ENCODE measurements at places on chromosomes 5 and 9.

GRCh38 chr9:78035383-78035993, 3.9 kb upstream of the GNAQ start:
- peak; percentile 84 for DNase-seq

GRCh38 chr5:10254686-10255085, 4.6 kb downstream of the CCT5 start:
- DNase-seq = no peak

DNA sequence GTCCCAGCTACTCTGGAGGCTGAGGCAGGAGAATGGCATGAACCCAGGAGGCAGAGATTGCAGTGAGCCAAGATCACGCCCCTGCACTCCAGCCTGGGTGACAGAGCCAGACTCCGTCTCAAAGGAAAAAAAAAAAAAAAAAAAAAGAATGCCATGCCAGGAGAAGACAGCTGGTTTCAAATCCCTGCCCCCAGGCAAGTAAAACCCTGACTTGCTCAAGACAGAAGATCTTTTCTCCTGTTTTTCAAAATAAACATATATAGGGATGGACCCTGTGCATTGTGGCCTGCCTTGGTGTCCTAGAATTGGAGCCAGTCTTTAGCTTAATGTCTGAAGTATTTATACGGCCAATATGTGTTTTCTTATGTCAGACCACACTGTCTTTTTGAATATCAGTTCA, 177.1 kb downstream of the NR3C1 start:
- DNase-seq = no peak

DNA sequence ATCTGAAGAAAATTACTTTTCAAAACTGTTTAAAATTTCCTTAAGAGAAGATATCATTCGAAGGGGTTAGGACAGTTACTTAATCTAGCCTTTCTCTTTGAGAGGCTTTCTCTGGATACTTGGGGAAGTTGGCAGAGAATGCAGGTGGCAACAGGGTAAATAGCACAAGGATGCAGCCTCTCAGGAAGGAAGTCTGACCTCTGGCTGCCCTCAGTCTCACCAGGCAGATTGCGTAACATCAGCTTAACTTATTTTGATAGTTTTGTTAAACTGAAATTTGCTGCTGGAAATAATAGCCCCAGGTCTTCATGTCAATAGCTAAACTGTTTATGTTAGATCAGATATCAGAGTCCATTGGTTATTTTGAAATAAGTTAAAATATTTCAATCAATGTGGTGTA, 20.4 kb downstream of the CCDC192 start:
- DNase-seq = peak; percentile 45

DNA sequence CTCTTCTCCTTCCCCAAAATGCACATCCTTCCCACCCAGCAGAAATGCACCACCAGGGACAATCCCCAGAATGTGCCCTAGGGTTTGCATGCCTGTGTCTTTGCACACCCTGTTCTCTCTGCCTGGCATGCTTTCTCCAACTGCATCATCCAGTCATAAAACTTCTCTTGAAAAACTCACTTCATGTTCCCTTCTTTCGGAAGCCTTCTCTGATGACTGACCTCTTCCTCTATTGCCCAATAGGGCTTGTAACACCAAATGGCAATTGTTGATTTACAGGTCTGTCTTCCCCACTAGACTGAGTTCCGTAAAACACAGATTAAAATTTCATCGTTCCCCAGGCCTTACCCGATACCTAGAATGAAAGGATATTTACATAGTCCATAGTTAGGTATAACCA, 83.1 kb upstream of the SPOCK1 start:
- DNase-seq = peak; percentile 39

- peak; percentile 31 for DNase-seq
Measured at GRCh38 chr5:35009019-35009418, 38.7 kb downstream of the AGXT2 start.

GRCh38 chr5:105836887-105837286, 1833.8 kb downstream of the EFNA5 start:
- DNase-seq = peak; percentile 17

DNA sequence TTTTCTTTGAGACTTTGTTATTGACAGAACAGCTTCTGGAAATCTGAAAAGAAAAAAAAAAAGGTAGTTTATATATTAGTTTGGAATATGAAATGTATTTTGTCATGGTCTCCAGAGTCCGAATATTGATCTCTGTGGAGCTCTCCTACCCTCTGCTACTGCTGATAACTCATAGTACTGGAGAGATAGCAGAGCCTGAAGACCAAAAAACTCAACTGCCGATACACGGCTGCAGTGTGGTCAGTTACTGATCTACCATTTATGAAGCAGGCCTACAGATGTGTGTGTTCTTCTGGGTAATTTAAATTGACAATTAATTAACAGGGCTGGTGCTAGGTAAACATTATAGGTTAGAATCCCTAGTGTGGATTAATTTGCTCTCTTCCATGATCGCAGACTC, 3.8 kb upstream of the FAM120A start:
- no peak for DNase-seq

- DNase-seq = no peak
Measured at GRCh38 chr9:23582836-23583235, 243.2 kb downstream of the ELAVL2 start.

DNA sequence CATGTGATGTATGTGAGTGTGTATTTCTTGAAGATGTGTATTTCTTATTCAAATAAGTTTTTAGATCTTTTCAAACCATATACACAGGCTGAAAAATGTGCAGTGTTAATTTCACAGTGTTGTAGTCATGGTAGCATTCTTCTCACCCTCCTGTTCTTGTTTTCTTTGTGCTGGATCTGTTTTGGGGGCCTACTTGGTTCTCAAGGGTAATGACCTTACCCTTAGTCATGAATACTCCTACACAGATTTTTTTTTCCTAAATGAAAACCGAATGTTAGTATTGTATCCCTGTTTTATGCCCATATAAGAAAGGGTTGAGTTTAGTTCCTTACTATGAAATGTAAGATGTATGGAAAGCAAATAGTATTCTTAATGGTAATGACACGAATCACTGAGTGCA, 88.0 kb downstream of the SLC44A1 start:
- DNase-seq = peak; percentile 94

DNA sequence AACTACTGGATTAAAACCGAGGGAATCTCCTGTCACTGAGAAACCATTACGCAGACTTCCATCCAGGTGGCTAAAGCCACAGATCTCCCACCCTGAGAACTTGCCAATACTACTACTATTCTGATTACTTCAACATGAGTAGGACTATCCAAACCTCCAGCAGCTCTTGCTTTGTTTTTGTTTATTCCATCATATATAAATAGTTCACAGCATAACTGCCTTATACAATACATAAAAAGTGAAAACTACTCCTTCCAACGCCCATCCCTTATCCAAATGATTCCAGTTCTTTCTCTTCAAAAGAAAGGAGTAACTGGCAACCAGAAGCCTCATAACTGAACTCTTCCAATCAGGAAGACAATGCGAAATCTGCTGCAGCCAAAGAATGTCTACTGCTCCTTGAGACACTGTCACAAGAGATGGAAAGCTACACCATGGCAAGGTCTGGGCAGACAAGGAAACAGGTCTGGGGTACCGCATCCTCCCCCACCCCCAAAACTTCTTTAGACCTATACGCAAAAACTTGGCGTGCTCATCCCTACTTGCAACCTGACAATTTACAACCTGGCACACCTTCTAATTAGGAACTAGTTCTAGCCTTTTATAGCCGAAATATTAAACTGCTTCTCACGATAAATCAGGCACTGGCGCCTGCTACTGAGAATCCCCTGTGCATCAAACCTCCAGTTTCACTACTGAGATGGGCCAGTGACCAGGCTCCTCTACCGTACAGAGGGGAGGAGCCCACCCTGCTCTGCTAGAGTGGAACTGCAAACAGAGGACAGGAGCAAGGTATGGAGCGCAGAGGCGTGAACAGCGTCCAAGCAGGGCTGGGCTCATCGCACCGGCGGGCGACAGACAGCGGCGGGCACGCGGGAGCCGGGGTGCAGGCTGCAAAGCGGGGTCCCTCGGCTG, 986 bp downstream of the PLPP1 start:
- peak; percentile 41 for DNase-seq

- DNase-seq = peak; percentile 90
Measured at GRCh38 chr9:114691046-114691955, 9.3 kb upstream of the TEX48 start.

- DNase-seq = peak; percentile 65
Measured at GRCh38 chr5:142495531-142495930, 170.7 kb upstream of the SPRY4 start.

DNA sequence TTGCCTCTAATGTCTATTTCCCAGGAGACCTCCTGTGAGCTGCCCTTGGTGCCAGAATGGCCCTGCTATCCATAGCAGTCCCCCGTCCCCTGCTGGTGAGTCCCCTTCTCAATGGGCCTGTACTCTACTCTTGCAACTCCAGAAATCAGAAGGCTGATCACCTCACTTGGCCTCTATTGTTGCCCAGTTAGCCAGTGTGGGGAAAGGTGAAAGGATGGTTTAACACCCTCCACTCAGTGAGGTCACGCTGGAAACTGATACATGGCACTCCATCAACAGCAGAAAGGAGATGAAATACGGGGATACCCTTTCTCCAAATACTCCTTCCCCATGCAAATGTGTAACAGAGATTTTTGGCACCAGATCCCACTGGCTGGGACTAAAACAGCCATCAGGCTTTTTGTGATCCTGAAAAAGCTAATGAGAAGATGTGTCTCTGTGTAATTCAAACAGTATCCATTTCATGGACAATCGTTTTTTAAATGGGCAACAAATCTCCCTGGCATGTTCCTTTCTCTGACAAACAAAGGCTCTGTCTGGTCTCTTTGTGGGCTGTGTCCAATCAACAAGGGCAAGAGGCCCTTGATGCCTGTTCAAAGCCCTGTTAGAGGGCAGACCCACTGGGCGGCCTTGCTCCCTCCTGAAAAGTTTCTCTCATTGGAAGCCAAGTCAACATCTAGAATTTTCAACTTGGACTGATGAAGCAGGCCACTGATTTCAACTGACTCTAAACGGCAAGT, 343.7 kb downstream of the SPOCK1 start:
- no peak for DNase-seq

GRCh38 chr5:73957397-73958001, 331.5 kb downstream of the ARHGEF28 start:
- DNase-seq = peak; percentile 62

DNA sequence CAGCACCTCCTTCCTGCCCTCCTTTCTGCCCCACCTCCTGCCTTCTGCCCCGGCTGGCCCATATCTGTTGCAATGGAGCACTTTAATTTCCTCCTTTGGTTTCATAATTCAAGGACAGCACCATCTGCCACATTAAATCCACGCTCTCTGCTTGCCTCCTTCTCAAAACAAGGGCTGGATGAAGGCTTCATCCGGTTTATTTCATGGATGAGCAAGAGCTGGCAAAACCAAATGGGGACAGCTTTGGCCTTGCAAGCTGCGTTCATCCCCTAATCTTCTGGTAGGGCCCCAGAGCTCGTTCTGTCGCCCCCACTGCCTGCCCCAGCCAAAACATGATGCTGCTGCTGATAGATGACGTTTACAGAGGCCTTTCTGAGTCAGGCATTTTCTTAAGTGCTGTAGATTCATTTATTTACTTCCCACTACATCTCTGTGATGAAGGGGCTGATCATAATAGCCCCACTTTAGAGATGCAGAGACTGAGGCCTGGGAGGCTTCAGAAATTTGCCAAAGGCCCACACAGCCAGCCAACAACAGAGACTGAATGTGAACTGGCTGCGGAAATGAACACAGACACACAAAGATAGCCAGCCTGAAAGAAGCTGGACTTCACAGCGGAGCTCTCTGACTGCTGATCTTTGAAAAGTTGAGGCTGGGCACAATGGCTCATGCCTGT, 115.6 kb upstream of the CPEB4 start:
- DNase-seq = peak; percentile 48

DNA sequence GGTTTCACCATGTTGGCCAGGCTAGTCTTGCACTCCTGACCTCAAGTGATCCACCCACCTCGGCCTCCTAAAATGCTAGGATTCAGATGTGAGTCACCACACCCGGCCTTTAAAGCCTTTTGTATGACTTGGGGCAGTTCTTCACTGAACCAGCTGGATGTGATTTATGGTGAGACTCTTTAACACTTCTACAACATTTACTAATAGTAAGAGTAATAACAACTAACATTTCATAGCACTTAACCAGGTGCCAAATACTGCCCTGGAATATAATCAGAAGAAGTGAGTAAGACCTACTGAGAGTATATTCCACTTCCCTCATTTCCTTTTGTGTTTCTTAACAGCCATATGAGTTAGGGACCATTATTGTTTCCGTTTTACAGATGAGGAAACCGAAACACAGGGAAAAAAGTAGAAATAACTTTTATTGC, 10.0 kb downstream of the ZSWIM6 start:
- peak; percentile 96 for DNase-seq

GRCh38 chr9:87324613-87325194, 173.0 kb upstream of the DAPK1 start:
- peak; percentile 78 for DNase-seq

DNA sequence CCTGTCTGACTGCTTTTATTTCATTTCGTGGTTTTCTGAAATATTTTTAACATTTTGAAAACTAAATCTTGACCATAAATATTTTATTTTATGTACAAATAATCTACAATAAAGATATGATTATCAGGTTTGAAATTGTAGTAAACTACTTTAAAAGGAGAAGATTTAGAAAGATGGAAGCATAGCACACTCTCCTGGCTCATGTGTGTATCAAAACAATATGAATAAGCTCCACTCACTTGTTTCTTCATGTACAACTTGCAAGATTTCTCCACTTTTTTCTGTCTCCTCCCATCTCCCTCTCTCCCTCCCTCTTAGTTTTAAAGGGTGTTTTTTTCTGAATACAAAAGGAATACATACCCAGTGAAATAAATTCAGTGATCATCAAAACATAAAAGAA, 15.4 kb upstream of the VPS13A start:
- no peak for DNase-seq

DNA sequence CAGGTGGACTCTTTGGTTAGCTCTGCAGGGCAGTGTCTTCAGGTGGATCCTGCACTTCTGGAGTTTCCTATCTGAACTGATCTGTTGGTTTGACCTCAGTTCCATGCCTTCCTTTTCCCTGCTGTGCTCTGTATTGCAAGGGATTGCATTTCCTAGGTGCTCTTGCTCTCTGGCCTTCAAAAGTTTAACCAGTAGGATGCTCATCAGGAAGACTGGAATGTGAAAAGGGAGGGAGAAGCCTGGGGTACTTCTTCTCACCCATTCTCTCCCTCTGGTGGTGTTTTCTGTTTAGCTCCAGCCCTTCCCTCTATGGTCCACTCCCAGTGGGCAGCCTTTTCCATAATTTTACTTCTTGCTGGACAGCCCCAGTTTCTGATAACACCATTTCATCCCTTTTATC, 78.5 kb downstream of the ZNF618 start:
- no peak for DNase-seq

GRCh38 chr5:50967563-50968355, 301.3 kb downstream of the PARP8 start:
- no peak for DNase-seq
